ENCODE measurements at places on chromosomes 1 and 21. TPM values are rescaled to one million over a fixed set of nuclear protein-coding genes. Genes with fewer than 3 reads are reported as not detected.

Gene SYNC
- total RNA-seq = 10.0 TPM

Gene C1QC
- total RNA-seq = not detected

Gene SNAPIN
- 46.4 TPM for total RNA-seq

Gene KIRREL1
- total RNA-seq = 49.8 TPM

Gene SPRR2E
- total RNA-seq = not detected

Gene CR1
- total RNA-seq = not detected
